Activated CD4-positive, alpha-beta T cell treated with anti-CD3 and anti-CD28 coated beads, Interleukin-2, amount 50 U/mL, for 1 hour (primary cell): ENCODE measurements at places on chromosomes 7 and 10.

DNA sequence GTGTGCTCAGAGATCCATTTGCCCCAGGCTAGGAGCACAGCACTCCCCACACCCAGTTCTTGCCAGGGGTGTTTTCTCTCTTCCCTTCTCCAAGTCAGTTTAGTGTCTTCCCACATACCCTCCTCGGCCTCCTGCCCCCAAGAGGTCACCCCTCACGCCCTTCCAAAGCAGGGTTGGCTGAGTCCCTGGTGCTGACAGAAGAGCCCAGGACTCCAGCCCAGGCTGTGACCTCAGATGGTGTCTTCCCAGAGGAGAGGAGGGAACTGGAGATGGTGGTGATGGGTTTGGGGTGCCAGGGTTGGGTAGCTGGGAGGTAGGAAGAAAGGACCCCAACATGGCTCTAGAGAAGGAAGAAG is 19.8 kb downstream of the ZNF775 start:
- no peak for DNase-seq

DNA sequence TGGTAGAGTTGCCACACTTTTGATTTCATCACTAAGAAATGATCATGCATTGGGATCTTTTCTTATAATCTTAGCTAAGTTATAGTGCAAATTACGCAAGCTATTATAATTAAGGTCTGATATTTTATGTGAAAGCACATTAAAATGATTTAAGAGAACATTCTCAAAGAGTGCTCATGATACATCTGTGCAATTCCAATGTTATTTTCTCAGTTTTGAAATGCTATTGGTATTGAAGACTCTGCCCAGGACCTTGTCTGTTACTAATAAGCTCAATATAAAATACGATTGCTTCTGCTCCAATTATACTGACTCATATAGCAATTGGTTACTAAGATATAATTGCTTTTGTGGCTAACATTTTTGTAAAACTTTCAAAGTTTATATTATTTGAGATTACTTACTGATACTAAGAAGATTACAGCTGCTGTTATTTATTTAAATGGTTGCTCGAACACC is 180.9 kb downstream of the ADAM12 start:
- DNase-seq = no peak

GRCh38 chr10:15485684-15486316 is 114.7 kb upstream of the FAM171A1 start:
- DNase-seq = no peak

GRCh38 chr7:5429857-5430611 is 6.4 kb upstream of the TNRC18 start:
- no peak for DNase-seq

DNA sequence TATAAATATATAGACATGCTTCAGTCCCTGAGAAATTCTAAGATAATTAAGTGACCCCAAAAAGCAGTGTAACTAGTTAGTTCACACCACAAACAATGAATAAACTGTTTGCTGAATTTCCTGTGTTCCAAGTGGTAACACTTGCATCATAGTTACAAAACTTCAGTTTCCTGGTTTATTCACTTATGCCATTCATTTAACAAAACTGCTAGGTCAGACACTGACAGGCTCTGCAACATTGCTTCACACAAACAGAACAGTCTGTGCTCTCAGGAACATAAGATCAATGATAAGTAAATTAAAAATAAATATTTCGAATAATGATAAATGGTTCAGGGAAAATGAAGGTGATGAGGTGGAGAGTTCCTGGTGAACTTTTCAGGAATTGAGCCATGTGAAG is 133.3 kb upstream of the NAMPT start:
- DNase-seq = no peak

DNA sequence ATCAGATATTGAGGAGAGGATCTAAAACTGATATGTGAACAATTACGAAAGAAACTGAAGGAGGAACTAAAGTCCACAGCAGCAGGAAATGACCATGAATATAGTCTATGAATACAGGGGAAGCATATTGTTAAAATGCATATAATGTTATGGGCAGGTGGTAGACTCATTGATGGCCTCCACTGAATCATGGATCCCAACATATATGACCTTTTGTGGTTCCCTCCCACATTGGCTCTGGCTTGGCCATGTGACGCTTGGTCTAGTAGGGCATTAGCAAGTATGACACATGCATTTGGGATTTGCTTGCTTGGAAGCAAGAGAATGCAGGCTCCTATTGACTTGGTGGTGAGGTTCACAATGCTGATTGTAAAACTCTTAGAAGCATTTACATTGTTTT is 55.2 kb upstream of the RAB18 start:
- no peak for DNase-seq

GRCh38 chr7:15652776-15653290 is 33.6 kb downstream of the MEOX2 start:
- DNase-seq = no peak

DNA sequence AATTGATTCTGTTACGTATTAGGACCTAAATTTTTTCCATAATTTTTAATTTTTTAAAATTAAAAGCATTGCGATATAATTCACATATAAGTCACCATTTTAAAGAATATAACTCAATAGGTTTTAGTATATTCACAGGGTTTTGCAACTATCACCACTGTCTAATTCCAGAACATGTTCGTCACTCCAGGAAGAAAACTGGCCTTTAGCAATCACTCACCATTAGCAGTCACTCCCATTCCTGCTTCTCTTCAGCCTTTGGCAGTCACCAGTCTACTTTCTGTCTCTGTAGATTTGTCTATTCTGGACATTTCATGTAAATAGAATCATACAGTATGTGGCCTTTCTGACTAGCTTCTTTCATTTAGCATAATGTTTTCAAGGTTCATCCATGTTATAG is 176.5 kb downstream of the EXOC4 start:
- no peak for DNase-seq

- DNase-seq = no peak
These were observed 292.4 kb upstream of the KLF14 start for GRCh38 chr7:131026297-131027000.

- no peak for DNase-seq
These were observed 147.8 kb downstream of the ARHGAP22 start for GRCh38 chr10:48456808-48457761.

- DNase-seq = no peak
These were observed 70.9 kb downstream of the DYNC1I1 start for GRCh38 chr7:95843286-95843685.

DNA sequence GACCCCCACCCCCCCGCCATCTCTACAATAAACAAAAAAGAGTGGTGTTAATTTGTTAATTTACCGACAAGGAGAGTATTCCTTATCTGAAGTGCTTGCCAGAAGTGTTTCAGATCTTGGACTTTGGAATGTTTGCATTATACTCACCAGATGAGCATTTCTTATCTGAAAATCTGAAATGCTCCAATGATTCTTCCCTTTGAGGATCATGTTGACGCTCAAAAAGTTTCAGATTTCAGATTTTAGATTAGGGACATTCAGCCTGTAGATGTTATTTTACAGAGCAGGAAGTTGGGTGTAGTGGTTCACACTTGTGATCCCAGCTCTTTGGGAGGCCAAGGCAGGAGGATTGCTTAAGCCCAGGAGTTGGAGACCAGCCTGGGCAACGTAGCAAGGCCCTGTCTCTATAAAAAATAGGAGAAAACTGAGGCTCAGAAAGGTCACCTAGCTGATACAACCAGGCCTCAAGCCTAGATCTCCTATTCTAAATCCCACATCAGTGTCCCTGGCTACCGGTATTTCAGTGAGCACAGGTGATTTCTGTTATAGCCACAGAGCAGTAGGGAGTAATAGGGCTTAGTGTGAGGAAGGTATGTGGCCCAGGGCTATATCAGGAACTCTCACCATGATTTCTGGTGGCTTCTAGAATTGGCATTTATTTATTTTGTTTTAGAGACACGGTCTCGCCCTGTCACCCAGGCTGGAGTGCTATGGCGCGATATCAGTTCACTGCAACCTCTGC is 35.4 kb downstream of the TMEM120A start:
- DNase-seq = no peak

- DNase-seq = no peak
These were observed 29.8 kb downstream of the PDLIM1 start for GRCh38 chr10:95260909-95261552.

DNA sequence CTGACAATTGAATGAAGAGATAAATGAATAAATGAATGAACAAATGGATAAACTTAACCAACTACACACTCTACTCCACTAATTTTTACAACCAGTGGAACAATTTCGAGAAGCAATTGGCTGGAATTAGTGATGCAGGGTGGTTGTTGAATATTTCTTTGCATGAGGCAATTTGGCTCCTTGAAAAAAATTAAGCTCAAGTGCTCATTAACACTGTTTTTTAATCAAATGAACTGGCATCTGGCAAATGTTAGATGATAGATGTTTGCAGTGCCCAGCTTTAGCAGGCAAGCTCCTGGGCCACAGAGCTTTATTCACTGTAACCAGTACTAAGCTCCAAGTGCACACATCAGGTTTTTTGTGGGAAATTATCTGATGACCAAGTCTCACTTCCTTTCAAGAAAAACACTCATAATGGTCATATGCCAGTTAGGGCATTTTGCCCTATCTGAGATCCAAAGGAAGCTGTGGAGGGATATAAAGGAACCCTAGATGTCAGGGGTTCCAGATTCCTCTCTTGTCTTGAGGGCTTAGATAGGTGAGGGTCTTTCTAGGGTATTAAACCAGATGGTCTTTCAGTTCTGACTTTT is 16.4 kb upstream of the ADD3 start:
- DNase-seq = no peak
